ENCODE measurements at places on chromosomes 1 and 21.
A peak's percentile ranks its signal among the peaks of the same experiment; 100 is the strongest.

DNA sequence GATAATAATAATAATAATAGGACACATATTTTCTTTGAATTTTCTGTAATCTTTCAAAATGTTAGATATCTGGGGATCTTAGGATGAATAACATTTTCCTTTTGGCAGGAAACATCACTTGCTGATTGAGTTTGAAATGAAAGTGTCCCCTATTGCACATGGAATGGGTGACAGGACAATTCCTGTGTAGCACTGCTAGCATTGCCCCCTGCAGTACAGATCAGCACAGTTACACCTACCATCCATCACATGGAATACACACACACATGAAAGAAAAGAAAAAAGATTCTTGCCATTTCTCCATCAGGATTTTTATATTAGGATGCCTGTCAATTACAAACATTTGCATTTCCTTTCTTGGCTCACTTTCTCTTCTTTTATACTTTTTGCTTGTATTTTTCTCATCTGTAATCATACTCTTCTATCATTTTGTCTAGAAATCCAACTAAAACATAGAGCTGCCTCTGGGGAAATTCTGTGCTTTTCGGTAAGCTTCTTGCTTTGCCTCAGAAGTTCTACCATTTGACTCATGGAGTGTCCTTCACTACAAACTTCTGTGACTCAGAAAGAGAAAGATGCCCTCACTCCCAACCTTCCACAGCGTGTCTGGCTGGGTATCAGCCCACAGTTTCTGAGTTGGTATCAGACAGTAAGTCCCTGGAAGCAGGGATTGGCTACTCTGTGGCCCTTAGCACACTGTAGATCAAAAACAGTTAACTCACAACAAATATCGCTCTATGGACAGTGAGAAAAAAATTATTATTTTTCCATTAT lies 641.2 kb downstream of the PTPRC start:
- no peaks in the 10 kb centered on the region for H3K27me3 ChIP-seq
- no peaks in the 10 kb centered on the region for H3K4me1 ChIP-seq
- DNase-seq, result no peak
- no peaks in the 10 kb centered on the region for H3K36me3 ChIP-seq
- no peak overlapping the region for H3K27ac ChIP-seq
- no peak overlapping the region for H3K4me3 ChIP-seq

DNA sequence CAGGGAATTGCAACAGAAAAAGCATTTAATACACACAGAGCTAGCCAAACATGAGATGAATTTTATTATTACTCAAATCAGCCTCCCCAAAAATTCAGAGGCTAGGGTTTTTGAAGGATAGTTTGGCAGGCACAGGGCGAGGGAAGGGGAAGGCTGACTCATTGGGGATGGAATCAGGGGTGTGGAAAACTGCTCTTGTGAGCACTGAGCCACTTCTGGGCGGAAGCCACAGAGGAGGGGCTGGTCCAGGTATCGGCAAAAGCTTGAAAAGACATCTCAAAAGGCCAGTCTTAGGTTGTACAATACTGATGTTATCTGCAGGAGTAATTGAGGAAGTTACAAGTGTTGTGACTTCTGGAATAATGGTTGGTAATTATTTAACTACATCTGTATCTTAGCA lies 109.4 kb downstream of the TLR5 start:
- no peaks in the 10 kb centered on the region for H3K27me3 ChIP-seq
- no peak overlapping the region for H3K4me3 ChIP-seq
- no peak overlapping the region for H3K27ac ChIP-seq
- DNase-seq, result no peak

- H3K4me3 ChIP-seq, result no peak overlapping the region
- H3K27me3 ChIP-seq, result no peaks in the 10 kb centered on the region
- H3K4me1 ChIP-seq, result peaks cover 14% of the 10 kb centered on the region
- no peaks in the 10 kb centered on the region for H3K36me3 ChIP-seq
- no peak overlapping the region for H3K27ac ChIP-seq
- DNase-seq, result no peak
Observed at GRCh38 chr1:232310541-232310940, 319.4 kb downstream of the SIPA1L2 start.

DNA sequence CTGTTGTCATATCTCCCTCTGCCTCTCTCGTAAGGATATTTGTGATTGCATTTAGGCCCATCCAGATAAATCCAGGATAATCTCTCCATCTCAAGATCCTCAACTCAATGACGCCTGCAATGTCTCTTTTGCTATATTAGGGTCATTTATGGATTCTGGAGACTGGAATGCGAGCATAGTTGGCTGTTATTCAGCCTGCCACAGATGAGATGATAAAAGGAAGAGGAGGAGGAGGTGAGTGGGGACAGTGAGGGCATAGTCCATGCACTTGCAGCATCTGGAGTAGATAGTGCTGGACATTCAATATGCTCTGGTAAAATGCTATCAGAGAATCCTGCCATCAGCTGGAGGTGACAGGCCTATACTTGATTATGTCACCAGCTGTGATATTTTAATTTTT lies 131.6 kb upstream of the CACNA1E start:
- peak; percentile 64 for DNase-seq
- no peaks in the 10 kb centered on the region for H3K4me1 ChIP-seq
- H3K27ac ChIP-seq, result no peak overlapping the region

DNA sequence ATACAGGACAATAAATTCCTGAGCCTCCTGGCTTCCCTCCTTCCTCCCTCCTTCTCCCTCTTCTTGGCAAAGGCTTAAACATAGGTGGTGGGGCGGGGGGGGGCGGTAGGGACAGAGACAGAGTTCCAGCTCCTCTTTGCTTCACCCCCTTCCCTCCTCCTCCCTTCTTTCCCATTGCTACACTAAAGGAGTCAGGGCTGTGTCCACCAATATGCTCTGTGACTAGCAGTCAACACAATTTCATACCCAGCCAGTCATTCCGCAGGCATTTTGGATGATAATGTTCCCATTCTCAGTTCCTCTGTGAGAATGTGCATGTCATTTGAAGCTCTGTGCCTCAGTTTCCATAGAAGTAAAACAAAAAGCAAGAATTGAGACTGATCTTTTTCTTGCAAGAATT lies 1.7 kb downstream of the LMOD1 start:
- H3K4me1 ChIP-seq, result peaks cover 27% of the 10 kb centered on the region
- DNase-seq, result no peak
- no peaks in the 10 kb centered on the region for H3K27me3 ChIP-seq
- H3K27ac ChIP-seq, result peak overlapping the region; percentile 88
- H3K36me3 ChIP-seq, result no peaks in the 10 kb centered on the region
- H3K4me3 ChIP-seq, result peak overlapping the region; percentile 65

Data from vagina (tissue), 2 donors.